ENCODE measurements at places on chromosomes 4 and X.

- no peak for DNase-seq
- no peak overlapping the region for H3K27ac ChIP-seq
- H3K4me3 ChIP-seq = no peak overlapping the region
These were observed 189.6 kb downstream of the TMEM47 start for GRCh38 chrX:34467437-34467836.

DNA sequence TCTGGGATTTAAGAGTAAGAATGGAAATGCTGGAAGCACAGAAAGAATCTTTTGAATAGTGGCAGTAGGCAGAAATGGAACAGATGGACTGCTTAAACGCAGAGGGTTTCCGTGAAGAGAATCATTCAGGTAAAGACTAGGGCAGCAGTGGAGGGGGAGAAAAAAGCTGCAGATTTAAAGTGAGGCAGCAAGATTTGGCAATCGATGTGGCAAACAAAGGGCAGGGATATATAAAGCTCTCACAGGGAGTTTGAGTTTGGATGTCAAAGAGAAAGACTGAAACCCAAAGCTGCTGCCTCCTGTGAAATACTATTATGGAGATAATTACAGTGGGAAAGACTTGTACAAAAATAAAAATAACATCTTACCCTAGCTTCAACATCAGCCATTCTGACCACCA lies 384.0 kb downstream of the CENPC start:
- H3K27me3 ChIP-seq = no peaks in the 10 kb centered on the region
- no peak for DNase-seq
- no peaks in the 10 kb centered on the region for H3K4me1 ChIP-seq

- peaks cover 52% of the 10 kb centered on the region for H3K27me3 ChIP-seq
- no peak overlapping the region for H3K4me3 ChIP-seq
- no peak overlapping the region for H3K27ac ChIP-seq
- H3K36me3 ChIP-seq = no peaks in the 10 kb centered on the region
- H3K4me1 ChIP-seq = no peaks in the 10 kb centered on the region
These were observed 62.3 kb downstream of the PPP2R2C start for GRCh38 chr4:6410068-6410467.

- H3K27me3 ChIP-seq = no peaks in the 10 kb centered on the region
- H3K4me3 ChIP-seq = no peak overlapping the region
- no peak for DNase-seq
- peaks cover 8% of the 10 kb centered on the region for H3K4me1 ChIP-seq
- H3K27ac ChIP-seq = peak overlapping the region; percentile 60
These were observed 158.9 kb downstream of the MID1IP1 start for GRCh38 chrX:38960137-38960536.

- H3K4me3 ChIP-seq = peak overlapping the region; percentile 23
- DNase-seq = peak; percentile 36
- no peaks in the 10 kb centered on the region for H3K27me3 ChIP-seq
- H3K4me1 ChIP-seq = peaks cover 100% of the 10 kb centered on the region
- peak overlapping the region; percentile 80 for H3K27ac ChIP-seq
- H3K36me3 ChIP-seq = no peaks in the 10 kb centered on the region
These were observed 72.5 kb downstream of the RAPGEF2 start for GRCh38 chr4:159175085-159175988.

- no peak overlapping the region for H3K27ac ChIP-seq
- H3K4me1 ChIP-seq = peaks cover 31% of the 10 kb centered on the region
- no peak for DNase-seq
- H3K4me3 ChIP-seq = no peak overlapping the region
- no peaks in the 10 kb centered on the region for H3K27me3 ChIP-seq
These were observed 173.1 kb downstream of the GASK1B start for GRCh38 chr4:157999723-158000122.

DNA sequence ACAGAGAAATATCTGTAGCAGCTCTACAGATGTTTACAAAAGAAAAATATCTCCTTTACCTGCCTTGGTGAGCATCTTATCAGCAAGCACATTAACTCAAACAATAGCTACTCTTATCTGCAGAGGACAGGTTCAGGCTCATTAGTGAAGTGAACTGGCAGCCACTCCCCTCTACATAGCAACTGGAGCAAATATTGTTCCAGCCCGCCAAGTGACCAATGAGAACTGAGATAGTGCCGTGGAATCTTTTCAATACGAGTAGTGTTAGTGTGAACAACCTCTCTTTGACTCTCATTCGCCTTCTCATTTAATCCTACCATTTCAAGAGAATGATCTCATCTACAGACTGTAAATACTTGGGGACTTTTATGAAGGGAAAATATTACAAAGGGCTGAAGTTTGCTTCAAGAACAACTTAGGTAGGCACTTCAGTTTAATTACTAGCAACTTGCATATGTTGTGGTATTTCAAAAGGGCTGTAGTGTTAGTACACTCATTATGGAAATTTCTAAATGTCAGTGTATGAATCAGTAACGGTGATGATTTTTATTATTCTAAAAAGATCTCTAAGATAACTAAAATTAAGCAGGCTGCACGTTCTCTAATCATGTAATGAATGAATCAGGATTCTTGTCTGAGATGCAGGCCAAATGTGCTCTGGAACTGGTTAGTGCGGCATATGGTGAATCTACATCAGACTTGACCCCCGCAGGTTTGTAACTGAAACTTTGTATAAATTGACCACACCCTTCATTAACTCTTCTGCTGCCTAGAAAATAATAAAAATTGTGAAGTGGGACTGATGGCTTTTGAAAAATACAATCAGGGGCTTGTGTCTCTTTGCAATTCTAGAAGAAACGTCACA lies 72.4 kb downstream of the PALLD start:
- H3K36me3 ChIP-seq = no peaks in the 10 kb centered on the region
- H3K27me3 ChIP-seq = no peaks in the 10 kb centered on the region
- H3K4me3 ChIP-seq = peak overlapping the region; percentile 7
- peak overlapping the region; percentile 59 for H3K27ac ChIP-seq

DNA sequence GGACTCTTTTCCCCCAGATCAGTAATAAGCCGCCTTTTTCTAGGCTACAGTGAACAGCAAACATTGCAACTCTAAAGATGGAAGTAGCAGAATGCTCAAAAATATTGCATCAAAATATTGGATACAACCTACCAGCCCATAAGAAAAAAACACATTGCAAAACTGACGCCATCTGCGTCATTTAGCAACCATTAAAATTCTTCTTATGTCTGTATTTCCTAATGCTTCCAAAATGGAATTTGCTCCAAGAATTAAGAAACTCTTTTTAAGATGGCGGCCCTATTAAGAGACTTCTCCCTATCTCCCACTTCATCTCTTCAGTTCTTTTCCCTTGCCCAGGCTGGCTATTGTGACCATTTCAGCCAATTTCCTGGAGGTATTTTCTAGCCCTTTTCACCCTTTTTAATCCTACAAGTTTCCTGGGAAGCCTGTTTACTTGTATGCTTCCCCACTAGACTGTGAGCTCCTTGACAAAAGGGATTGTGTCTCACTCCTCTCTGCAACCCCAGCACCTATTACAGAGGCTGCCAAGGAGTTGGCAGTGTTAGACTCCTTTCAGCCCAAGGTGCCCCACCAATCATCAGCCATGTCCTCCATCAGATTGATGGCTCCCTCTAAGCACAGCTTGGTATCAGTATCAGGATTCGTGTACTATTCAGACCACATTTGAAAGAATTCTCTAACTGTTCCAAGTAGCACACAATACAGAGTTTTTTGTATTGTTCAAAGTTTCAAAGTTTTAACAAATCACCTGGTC lies 4.4 kb downstream of the GPC3 start:
- peaks cover 27% of the 10 kb centered on the region for H3K27me3 ChIP-seq
- no peak overlapping the region for H3K4me3 ChIP-seq
- no peaks in the 10 kb centered on the region for H3K36me3 ChIP-seq
- peaks cover 4% of the 10 kb centered on the region for H3K4me1 ChIP-seq
- no peak overlapping the region for H3K27ac ChIP-seq
- no peak for DNase-seq

- no peak overlapping the region for H3K27ac ChIP-seq
- H3K4me1 ChIP-seq = peaks cover under 1% of the 10 kb centered on the region
- H3K27me3 ChIP-seq = peaks cover 5% of the 10 kb centered on the region
- DNase-seq = no peak
- no peak overlapping the region for H3K4me3 ChIP-seq
These were observed 11.3 kb downstream of the BLOC1S4 start for GRCh38 chr4:6727081-6727942.

- H3K27me3 ChIP-seq = no peaks in the 10 kb centered on the region
- no peak overlapping the region for H3K27ac ChIP-seq
- H3K36me3 ChIP-seq = no peaks in the 10 kb centered on the region
- H3K4me3 ChIP-seq = no peak overlapping the region
- H3K4me1 ChIP-seq = peaks cover 32% of the 10 kb centered on the region
These were observed 106.2 kb downstream of the SMIM20 start for GRCh38 chr4:26020083-26020668.

GRCh38 chr4:139229534-139230039 lies 50.4 kb downstream of the MGARP start:
- H3K27ac ChIP-seq = no peak overlapping the region
- no peak overlapping the region for H3K4me3 ChIP-seq
- H3K4me1 ChIP-seq = no peaks in the 10 kb centered on the region
- no peaks in the 10 kb centered on the region for H3K36me3 ChIP-seq
- H3K27me3 ChIP-seq = no peaks in the 10 kb centered on the region

GRCh38 chr4:108559911-108560310 lies 60.5 kb upstream of the RPL34 start:
- H3K36me3 ChIP-seq = no peaks in the 10 kb centered on the region
- H3K27ac ChIP-seq = peak overlapping the region; percentile 71
- no peaks in the 10 kb centered on the region for H3K27me3 ChIP-seq
- H3K4me1 ChIP-seq = peaks cover 26% of the 10 kb centered on the region
- DNase-seq = no peak

GRCh38 chrX:43559644-43560043 lies 96.5 kb upstream of the MAOA start:
- peaks cover 4% of the 10 kb centered on the region for H3K4me1 ChIP-seq
- H3K36me3 ChIP-seq = no peaks in the 10 kb centered on the region
- DNase-seq = peak; percentile 13
- H3K27me3 ChIP-seq = no peaks in the 10 kb centered on the region

GRCh38 chrX:31523884-31524536 lies 452.2 kb upstream of the FTHL17 start:
- H3K4me3 ChIP-seq = no peak overlapping the region
- no peaks in the 10 kb centered on the region for H3K36me3 ChIP-seq
- H3K4me1 ChIP-seq = no peaks in the 10 kb centered on the region
- H3K27me3 ChIP-seq = no peaks in the 10 kb centered on the region
- DNase-seq = no peak
